ENCODE measurements at places on chromosomes 16 and 17. TPM values are rescaled to one million over a fixed set of nuclear protein-coding genes. Genes with fewer than 3 reads are reported as not detected.

FAHD1 gene
- polyA plus RNA-seq: 21.3 TPM

GRCh38 chr16:3101018-3101840 is 2.1 kb upstream of the ZSCAN10 start:
- DNase-seq: no peak

DNA sequence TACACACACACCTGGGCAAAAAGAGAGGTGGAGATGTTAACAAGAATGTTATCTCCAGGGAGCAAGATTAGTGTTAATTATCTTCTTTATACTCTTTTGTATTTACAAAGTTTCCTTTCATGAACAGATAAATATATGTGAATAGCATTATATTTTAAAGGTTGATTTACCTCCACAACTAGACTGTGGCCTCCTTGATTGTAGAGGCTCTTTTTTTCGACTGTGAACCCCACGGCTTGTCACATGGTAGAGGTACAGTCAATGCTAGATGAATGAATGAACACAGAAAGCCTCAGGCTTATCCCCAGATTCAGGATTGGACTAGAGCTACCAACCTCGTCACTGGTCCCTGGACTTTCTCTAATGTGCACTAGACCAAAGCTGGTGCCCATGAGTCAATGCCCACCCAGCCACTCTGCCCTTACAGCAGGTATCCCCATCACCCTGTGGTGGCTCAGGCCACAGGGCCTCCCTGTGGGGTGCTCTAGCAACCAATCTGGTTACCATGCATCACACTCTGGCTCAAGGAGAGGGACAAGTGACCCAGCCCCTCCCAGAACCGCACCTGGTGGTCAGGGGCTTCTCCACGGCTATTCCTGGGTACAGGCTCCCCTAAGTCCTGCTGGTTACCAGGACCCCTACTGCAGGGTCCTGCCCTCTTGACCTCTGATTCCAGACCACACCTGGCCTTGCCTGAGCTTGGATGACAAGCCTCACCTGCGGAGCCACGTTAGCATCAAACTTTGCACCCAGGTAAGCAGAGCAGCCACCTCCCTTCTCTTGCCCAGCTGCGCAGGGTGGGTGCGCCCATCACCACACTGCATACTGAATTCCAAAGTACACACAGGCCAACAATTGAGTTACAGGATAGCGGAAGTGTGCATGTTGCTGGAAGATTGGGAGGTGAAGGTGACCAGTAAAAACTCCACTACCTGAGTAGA is 101.0 kb downstream of the CDYL2 start:
- DNase-seq: no peak

- DNase-seq: no peak
These were observed 18.7 kb downstream of the CTU2 start for GRCh38 chr16:88724855-88725555.

DNA sequence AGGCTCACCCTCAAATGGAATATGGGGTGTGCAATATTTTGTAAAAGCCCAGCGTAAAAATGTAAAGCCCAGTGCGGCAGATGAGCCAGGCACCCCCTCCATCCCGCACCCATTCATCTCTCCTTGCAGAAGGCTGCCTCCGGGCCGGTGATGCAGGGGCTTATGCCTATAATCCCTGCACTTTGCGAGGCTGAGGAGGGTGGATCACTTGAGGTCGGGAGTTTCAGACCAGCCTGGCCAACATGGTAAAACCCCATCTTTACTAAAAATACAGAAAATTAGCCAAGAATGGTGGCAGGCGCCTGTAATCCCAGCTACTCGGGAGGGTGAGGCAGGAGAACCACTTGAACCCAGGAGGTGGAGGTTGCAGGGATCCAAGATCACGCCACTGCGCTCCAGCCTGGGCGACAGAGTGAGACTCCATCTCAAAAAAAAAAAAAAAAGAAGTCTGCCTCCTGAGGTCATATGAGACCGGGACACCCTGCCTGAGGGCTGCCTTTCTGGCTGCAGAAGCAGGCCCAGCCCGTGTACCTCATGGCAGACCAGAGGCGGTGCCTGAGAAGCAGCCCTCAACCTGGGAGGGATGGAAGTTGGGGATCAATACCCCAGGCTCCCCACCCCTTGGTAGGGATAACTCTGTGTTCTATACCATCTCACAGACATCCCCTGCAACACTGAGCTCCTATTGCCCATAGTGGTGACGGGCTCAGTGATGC is 17.5 kb upstream of the ATP2C2 start:
- no peak for DNase-seq

- DNase-seq: no peak
These were observed 24.9 kb upstream of the CLEC18A start for GRCh38 chr16:69926241-69926640.

DNA sequence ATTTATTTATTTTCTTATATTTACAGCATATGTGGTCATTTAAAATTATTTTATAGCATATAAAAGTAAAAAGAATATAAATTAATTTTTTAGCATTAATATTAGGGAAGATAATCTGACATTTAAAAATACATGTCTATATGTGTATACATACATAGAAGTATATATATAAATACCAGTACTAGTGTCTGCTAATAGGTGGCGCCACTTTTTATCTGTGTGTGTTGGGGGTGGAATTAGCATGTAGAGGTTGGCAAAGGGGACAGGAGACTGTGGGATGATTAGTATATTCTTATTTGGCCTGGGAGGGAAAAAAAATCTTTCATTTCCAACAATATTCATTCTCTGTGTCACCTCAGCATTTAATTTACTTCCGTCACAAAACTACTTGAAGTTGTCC is 359.1 kb downstream of the WWOX start:
- no peak for DNase-seq

DNA sequence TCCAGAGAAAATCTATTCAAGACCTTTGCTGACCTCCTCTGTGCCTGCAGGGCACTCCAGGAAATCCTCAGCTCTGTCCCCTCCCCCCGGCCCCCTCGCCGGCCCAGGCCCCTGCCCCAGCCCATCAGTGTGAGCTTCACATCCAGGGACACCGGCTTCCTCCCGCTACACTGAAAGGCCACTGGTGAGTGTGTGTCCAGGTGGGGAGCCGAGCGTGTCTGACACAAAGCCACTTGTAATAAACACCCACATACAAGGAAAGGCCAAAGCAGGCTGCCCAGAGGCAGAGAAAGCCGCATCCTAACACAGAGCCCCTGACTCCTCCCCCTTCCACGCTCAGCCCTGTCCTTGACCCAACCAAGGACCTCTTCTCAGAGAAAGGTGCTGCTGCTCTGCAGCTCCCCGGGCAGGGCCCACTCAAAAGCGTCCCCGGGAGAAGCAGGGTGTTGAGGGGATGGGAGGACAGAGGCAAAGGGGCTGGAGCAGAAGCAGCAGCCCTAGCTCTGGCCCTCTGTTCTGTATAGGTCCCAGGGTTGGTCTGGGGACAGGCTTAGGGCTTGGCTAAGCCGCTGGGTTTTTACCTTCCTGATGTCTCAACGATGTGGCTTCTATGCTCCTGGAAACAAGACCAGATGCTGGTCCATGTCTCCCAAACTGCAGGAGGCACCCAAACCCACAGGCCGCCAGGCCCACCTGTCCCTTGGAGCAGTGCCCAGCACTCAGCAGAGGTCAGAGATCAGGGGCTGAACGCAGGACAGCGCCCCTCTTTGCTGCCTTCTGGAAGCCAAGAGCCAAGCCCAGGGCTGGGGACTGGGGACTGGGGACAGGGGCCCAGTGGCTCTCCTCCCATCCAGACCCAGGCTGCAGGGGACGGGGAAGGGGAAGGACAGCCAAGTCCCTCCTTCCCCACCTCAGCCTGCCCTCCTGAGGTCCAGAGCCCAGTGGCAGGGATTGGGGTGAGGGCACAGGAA is 15.3 kb downstream of the MNT start:
- no peak for DNase-seq

P2RX5 gene
- polyA plus RNA-seq: 26.3 TPM

DNA sequence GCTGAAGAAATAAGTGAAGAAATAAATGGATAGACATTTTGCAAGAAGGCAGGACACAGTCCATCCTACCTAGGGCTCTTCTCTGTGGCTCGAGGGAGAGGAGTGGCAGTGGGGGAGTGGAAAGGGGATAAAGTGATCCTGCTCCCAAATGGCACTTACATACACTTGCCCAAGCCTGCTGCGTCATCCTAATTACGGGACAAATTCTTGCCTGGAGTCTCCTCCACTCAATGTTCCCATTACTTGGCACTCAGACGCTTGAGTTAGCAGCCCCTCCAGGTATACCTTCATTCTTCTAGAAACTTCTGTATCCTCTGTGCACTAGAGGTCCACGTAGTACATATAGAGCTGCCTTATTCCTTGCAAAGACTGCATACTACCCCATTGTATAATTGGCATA is 15.7 kb upstream of the MAP3K14 start:
- no peak for DNase-seq

DNA sequence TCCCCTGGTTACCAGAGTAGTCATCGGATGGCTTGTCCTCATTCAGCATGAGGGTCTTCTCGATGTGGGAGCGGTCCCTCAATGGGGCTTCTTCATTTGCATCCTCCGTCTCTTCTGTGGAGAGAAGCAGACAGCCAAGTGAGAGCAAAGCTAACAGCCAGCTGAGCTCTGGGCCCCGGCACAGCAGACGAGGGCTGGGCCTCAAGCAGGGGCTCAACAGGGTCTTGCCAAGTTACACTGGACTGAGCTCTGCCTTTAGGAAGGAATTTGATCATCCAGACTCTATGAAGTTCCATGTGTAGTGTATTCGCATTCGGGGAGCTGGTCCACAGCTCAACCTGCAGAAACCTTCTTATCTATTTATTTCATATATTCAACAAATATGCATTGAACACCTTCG is 37.4 kb downstream of the SRL start:
- no peak for DNase-seq

DNA sequence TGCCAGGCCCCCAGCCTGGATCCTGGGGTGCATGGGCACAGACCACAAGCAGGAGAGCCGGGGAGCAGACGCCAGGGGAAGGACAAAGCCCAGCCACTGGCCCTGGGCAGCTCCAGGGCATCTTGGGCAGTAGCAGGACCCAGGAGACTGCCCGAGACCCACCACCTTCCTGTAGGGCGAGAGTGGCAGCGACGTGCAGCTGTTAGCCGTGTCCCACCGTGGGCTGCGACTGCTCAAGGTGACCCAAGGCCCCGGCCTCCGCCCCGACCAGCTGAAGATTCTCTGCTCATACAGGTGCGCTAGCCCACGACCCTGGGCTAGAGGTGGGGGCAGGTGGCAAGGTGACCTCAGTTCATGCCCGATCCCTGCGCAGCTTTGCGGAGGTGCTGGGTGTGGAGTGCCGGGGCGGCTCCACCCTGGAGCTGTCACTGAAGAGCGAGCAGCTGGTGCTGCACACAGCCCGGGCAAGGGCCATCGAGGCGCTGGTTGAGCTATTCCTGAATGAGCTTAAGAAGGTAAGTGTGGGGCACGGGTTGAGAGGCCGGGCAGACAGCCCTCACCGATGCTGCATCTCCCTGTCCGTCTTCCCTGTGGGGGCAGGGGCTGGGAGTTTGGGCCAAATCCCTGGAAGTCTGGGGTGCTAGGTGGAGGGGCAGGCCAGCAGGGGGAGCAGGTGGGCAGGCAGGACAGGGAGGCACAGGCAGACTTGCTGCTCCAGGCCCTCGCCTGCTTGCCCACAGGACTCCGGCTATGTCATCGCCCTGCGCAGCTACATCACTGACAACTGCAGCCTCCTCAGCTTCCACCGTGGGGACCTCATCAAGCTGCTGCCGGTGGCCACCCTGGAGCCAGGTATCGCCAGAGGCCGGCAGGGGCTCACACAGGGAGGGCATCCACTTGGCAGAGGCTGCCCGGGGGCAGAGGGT is 13.5 kb upstream of the SMIM5 start:
- no peak for DNase-seq

- DNase-seq: no peak
These were observed 160.6 kb downstream of the CYB561 start for GRCh38 chr17:63285551-63285950.

- no peak for DNase-seq
These were observed 1.4 kb downstream of the SYNGR3 start for GRCh38 chr16:1991135-1991551.

DNA sequence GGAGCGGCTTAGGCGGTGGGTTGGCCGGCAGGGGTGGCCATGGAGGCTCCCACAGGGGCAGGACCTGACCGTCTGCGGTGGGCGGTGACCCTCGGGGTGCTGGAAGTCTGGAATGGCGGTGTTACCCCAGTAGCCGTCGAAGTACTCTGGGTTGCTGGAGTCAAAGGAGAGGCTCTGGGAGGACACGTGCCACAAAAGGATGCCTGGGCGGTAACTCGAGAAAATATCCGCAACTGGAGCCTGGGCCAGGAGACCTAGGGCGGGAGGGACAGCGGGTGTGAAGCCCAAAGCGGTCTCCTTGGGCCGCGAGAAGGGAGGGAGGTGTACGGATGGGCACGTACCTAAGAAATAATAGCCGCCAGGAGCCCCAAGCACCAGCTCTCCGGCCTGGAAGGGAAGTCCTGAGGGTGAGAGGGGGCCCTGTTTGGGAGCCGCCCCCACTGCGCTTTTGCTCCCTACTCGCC is 4.6 kb downstream of the ITGA2B start:
- no peak for DNase-seq

DNA sequence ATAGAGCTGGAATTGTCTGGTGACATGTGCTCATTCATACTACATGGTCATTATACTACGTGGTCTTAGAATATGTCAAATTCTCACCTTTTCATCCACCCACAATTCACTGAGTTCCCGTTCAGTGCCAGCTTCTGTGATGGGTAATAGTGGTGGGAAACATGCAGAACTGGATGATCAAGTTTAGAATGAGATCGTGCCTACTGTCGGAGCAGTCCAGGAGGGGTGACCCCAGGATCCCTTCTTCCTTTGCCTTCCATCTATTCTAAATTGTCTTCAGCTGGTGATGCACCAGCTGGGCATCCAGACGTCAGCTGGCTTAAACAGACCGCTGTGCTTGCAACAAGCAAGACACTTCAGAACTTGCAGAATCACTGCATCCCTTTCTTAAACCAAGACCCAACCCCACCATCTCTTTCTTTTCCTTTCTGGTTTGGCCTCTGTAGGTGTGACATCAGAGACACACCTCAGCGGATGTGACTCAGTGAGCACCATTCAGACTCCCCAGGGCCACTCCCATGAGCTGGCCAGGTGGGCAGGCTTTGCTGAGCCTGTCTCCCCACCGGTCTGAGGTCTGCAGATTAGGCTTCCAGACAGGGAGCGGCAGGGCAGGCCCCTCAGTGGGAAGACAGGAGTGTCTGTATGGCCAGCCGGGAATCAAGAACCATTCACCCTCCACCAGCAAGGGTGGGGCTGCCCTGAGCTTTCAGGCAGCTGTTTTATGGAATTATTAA is 18.1 kb downstream of the C17orf100 start:
- no peak for DNase-seq

- no peak for DNase-seq
These were observed 43.5 kb downstream of the SMPD3 start for GRCh38 chr16:68404736-68405345.

DNA sequence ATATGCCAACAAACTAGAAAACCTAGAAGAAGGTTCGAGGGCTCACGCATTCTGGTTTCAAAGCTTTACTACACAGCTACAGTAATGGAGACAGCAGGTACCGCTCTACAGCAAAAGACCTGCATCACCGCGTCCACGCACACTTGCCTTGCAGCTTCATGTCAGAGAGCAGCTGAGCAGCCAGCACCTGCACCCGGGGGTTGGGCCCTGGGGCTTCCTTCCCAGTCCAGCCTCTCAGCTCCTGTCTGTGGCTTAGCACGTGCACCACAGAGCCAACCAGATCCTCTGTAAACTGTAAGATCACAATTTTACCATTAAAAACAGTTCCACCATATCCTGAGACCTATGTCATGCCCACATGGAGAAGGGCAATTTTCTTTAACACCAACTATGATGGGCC is 15.3 kb downstream of the MEAK7 start:
- DNase-seq: no peak

GRCh38 chr17:59516451-59516850 is 49.0 kb upstream of the DHX40 start:
- no peak for DNase-seq

Data from forelimb muscle (tissue), 1 donor.